Naive thymus-derived CD4-positive, alpha-beta T cell (primary cell): ENCODE measurements at places on chromosomes 7 and 10. TPM values are rescaled to one million over a fixed set of nuclear protein-coding genes. Genes with fewer than 3 reads are reported as not detected.

GRCh38 chr10:117804470-117805011 lies 242.2 kb downstream of the RAB11FIP2 start:
- H3K4me1 ChIP-seq = no peaks in the 10 kb centered on the region
- DNase-seq = no peak
- H3K27me3 ChIP-seq = no peaks in the 10 kb centered on the region
- H3K4me3 ChIP-seq = no peak overlapping the region

- DNase-seq = no peak
- H3K36me3 ChIP-seq = no peaks in the 10 kb centered on the region
- no peak overlapping the region for H3K4me3 ChIP-seq
- no peaks in the 10 kb centered on the region for H3K4me1 ChIP-seq
- no peak overlapping the region for H3K27ac ChIP-seq
Measured at GRCh38 chr10:51642581-51642980, 56.8 kb downstream of the CSTF2T start.

Gene GDF2
- not detected for polyA plus RNA-seq

DNA sequence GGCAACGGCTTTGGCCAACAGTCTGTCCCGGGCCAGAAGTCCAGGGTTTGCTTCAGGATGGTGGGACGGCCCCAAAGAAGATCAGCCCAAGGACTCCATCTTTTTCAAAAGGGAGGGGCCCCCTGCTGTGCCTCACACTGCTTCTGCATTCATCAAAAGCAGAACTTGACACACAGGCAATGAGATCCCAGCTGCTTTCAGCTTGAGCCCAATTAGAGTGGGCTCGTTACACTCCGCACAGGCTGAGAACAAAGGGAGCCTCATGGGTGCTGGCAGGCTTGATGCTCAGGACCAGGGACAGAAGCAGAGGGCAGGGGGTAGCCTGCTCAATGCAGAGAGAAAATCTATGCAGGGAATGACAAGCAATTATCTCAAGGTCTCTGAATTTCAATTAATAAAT lies 45.5 kb downstream of the VOPP1 start:
- H3K36me3 ChIP-seq = no peaks in the 10 kb centered on the region
- H3K27ac ChIP-seq = no peak overlapping the region
- DNase-seq = no peak
- peaks cover 29% of the 10 kb centered on the region for H3K4me1 ChIP-seq

Gene HMX3
- not detected for polyA plus RNA-seq

GRCh38 chr7:90828601-90829000 lies 232.5 kb downstream of the CDK14 start:
- no peaks in the 10 kb centered on the region for H3K4me1 ChIP-seq
- H3K27me3 ChIP-seq = no peaks in the 10 kb centered on the region
- no peak overlapping the region for H3K4me3 ChIP-seq
- H3K36me3 ChIP-seq = no peaks in the 10 kb centered on the region
- no peak overlapping the region for H3K27ac ChIP-seq
- no peak for DNase-seq

Gene GRM3
- polyA plus RNA-seq = not detected

- no peak for DNase-seq
- H3K4me3 ChIP-seq = peak overlapping the region; percentile 46
- no peaks in the 10 kb centered on the region for H3K36me3 ChIP-seq
- H3K4me1 ChIP-seq = peaks cover 98% of the 10 kb centered on the region
- no peaks in the 10 kb centered on the region for H3K27me3 ChIP-seq
- peak overlapping the region; percentile 100 for H3K27ac ChIP-seq
Measured at GRCh38 chr10:110863956-110864355, 7.8 kb upstream of the PDCD4 start.

- no peaks in the 10 kb centered on the region for H3K27me3 ChIP-seq
- H3K36me3 ChIP-seq = no peaks in the 10 kb centered on the region
- DNase-seq = no peak
- no peak overlapping the region for H3K27ac ChIP-seq
Measured at GRCh38 chr7:104921596-104921995, 92.4 kb upstream of the KMT2E start.

DNA sequence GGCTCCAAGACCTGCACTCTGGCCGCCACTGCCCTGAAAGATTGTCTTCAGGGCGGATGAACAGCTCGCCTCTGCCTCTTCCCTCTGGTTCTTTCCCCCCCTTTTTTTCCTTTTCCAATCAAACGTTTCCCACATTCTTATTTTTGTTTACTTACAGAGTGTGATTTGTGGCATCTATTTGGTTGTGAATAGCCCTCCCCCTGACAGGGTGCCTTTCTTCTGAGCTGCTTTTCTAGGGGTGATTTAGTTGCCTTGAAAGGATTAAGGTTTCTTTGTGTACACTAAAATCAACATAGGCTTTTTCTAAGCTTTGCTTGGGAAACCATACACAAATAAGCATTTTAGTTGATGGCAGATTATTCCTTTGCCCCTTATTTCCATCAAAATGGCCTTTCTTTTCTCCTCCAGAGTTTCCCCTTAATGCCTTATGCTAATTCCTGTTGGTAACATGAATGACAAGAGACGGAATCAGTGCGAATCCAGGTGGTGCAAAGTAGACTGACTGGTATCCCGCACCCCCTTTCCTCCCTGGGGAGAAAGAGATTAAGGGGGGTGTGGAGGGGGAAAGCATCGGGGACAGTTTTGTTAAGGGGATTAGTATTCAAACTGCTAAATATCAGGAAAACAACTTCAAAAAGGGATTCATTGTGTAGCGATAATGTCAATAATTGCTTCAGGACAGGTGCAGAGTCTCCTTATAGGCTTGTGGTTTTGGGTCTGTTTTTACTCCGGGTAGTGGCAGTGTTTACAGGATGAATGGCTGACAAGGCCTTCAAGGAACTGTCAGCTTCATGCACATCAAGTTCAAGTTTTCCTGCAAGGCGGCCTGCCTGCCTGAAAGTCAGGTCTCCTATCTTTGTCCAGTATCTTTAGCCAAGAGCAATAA lies 431.6 kb upstream of the GALNT17 start:
- H3K4me3 ChIP-seq = no peak overlapping the region
- H3K27ac ChIP-seq = no peak overlapping the region
- no peak for DNase-seq
- no peaks in the 10 kb centered on the region for H3K36me3 ChIP-seq
- H3K27me3 ChIP-seq = no peaks in the 10 kb centered on the region
- H3K4me1 ChIP-seq = no peaks in the 10 kb centered on the region

- H3K36me3 ChIP-seq = no peaks in the 10 kb centered on the region
- no peaks in the 10 kb centered on the region for H3K27me3 ChIP-seq
- DNase-seq = no peak
Measured at GRCh38 chr7:138000081-138000701, 1.7 kb downstream of the CREB3L2 start.

DNA sequence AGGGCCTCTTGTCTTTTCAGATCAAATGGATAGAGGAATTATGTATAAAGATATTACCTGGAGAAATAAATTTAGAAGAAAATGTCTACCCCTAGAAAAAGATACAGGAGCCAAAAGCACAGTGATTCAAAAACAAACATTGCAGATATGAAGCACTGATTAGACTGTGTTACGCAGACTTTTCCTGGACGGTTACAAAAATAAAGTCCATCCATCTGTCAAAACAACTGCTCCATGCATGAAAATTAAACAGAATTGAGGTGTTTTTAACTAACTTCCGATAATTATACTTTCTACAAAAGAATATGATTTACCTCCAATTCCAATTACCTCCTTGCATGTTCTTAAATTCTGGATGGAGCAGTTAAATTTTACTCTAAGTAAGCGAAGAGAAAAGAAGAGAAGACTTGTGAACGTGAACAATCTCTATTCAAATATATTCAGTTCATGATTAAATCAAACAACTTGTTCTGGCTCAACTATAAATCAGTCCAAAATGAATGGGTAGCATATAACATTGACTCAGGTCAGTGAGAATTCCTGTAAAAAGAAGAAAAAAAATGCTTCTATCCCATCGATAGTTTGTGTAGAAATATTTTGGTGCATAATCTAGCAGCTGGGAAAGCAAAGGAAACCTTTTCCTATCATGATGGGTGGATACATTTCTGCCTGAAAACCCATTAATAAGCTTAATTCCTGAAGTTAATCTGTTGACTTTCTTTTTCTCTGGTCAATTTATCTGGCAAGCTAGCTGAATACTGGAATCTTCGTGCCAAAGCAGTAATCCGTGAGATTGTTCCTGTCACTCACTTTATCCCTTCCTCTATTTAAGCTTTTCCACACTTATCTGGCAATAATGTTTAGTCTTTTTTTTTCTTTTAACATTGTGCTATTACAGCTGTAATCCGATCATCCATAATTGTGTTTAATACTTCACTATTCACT lies 80.4 kb downstream of the SEMA3A start:
- H3K27me3 ChIP-seq = no peaks in the 10 kb centered on the region
- H3K27ac ChIP-seq = no peak overlapping the region
- H3K4me3 ChIP-seq = no peak overlapping the region
- H3K4me1 ChIP-seq = no peaks in the 10 kb centered on the region
- H3K36me3 ChIP-seq = no peaks in the 10 kb centered on the region
- DNase-seq = no peak

GRCh38 chr7:131688738-131689661 lies 132.6 kb upstream of the PODXL start:
- peak; percentile 31 for DNase-seq
- H3K27me3 ChIP-seq = no peaks in the 10 kb centered on the region
- H3K4me1 ChIP-seq = no peaks in the 10 kb centered on the region
- H3K4me3 ChIP-seq = no peak overlapping the region
- no peaks in the 10 kb centered on the region for H3K36me3 ChIP-seq

DNA sequence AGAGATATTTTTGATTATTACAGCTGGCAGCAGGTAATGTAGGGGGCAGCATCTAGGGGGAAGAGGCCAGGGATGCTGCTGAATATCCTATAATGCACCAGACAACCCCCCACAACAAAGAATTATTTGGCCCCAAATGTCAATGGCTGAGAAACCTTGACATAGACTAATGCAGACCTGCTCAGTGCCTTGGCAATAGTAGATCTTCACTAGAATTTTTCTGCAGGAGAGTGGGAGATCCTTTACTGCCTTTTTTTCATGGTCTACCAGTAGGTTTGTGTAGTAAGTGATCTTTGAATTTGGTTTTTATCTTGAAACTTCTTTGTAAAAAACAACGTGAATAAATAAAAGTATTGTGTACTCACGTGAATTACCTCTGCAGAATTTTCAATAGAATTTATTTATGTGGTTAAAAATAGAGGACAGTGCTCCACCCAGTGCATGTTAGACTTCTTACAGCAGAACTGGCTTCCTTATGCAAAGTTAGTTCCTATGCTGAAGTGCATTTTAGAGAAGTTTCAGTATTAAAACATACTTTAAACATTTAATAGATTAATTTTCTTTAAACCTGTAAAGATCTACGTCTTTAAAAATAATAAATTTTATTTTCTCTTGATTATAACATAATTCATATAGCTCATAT lies 199.6 kb upstream of the HDAC9 start:
- H3K27me3 ChIP-seq = no peaks in the 10 kb centered on the region
- no peak for DNase-seq
- H3K4me3 ChIP-seq = no peak overlapping the region
- peaks cover 3% of the 10 kb centered on the region for H3K4me1 ChIP-seq
- no peak overlapping the region for H3K27ac ChIP-seq

Gene NKX2-3
- polyA plus RNA-seq = not detected

GRCh38 chr10:6780008-6780677 lies 200.1 kb upstream of the PRKCQ start:
- H3K4me3 ChIP-seq = no peak overlapping the region
- no peaks in the 10 kb centered on the region for H3K4me1 ChIP-seq
- no peak overlapping the region for H3K27ac ChIP-seq
- no peak for DNase-seq

Gene CPN1
- polyA plus RNA-seq = not detected

- peaks cover 11% of the 10 kb centered on the region for H3K36me3 ChIP-seq
- H3K27ac ChIP-seq = peak overlapping the region; percentile 82
Measured at GRCh38 chr7:150736864-150737263, 354 bp upstream of the GIMAP5 start.

DNA sequence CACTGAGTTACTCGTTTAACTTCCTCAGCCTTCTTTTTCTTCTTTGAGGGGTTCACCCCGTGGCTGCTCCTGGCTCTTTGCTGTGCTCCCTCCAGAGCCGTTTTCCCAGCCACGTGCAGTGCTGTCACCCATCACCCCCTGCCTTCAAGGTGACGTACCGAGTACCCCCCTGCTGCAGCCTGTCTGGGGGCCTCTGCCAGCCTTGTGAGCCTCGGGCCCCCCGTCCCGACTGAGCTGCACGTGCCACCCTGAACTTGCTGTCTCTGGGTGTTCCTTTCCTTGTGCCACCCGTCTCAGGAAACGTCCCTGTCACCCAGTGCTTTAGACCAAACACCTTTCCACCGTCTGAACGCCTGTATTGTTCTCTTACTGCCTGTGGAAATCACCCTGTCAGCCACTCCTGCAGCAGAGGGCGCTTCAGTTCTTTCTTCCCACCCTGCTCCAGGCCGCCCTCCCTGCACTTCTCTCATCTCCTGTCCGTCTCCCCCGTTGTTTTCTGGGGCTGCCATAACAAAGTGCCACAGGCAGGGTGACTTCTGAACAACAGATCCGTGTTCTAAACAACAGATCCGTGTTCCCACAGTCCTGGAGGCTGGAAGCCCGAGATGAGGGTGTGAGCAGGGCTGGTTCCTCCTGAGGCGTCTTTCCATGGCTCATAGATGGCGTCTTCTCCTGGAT lies 44.6 kb downstream of the WDR37 start:
- H3K4me3 ChIP-seq = no peak overlapping the region
- peaks cover 96% of the 10 kb centered on the region for H3K36me3 ChIP-seq
- no peaks in the 10 kb centered on the region for H3K27me3 ChIP-seq
- H3K27ac ChIP-seq = no peak overlapping the region

DNA sequence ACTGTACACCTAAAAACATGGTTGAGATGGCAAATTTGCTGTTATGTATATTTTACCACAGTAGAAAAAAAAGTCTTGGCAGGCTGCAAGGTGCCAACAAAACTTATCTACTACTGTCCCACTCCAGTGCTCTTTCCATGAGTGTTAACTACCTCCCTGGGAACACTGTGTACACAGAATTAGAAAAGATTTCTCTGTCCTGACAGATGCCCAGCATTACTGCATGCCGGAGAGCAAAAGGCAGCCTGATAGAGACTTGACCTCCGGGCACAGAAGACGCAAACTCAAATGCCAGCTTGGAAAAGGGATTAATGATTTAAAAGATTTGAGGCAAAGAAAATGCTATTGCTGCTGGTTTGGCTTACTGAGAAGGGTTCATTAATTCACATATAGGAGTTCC lies 228.8 kb downstream of the TMEM178B start:
- H3K36me3 ChIP-seq = no peaks in the 10 kb centered on the region
- H3K4me1 ChIP-seq = no peaks in the 10 kb centered on the region
- H3K4me3 ChIP-seq = no peak overlapping the region
- DNase-seq = no peak
- H3K27ac ChIP-seq = no peak overlapping the region
